ENCODE measurements at places on chromosomes 7 and 10.

DNA sequence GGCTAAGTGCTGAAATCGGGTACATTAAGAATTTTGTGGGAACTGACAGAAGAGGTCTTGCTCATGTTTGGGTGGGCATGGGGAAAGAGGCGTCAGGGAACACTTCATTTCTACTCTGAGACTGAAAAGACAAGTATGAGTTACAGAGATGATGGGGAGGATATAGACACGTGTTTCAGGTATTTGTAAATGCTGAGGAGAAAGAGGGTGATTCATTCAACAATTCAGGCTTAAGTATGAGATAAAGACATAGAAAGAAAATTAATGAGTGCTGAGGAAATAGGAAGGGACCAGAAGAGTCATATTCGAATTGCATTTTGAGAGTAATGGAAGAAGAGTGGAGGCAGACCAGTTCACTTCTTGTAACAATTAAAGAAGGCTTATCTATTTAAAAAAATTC lies 143.6 kb downstream of the HBP1 start:
- DNase-seq, result no peak

DNA sequence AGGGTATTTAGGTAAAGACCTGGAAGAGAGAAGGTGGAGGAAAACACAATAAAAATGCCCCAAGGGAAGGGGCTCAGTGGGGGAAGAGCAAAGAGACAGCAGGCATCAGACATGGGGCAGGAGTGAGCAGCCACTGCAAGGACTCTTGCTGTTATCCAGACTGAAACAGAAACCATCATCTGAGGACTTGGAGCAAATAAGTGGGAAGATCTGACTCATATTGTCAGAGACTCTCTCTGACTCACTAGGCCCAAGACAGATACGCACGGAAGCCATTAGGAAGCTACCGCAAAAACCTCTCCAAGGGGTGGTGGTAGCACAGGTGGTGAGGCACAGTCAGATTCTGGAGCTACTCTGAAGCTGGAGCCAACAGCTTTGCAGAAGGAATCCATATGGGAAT lies 110.7 kb downstream of the RNF32 start:
- DNase-seq, result peak; percentile 9

DNA sequence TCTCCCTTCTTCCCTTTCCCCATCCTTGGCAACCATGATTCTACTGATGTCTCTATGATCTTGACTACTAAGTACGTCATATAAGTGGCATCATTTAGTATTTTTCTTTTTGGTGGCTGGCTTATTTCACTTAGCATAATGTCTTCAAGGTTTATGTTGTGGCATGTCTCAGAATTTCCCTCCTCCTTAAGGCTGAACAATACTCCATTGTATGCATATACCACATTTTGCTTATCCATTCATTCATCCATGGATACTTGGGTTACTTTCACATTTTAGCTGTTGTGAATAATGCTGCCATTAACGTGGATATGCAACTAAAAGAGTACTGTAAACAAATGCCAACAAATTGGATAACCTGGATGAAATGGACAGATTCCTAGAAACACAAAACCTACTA lies 60.8 kb downstream of the BMPR1A start:
- DNase-seq, result no peak

- no peak for DNase-seq
These were observed 120.6 kb downstream of the SH3PXD2A start for GRCh38 chr10:103734731-103735130.

DNA sequence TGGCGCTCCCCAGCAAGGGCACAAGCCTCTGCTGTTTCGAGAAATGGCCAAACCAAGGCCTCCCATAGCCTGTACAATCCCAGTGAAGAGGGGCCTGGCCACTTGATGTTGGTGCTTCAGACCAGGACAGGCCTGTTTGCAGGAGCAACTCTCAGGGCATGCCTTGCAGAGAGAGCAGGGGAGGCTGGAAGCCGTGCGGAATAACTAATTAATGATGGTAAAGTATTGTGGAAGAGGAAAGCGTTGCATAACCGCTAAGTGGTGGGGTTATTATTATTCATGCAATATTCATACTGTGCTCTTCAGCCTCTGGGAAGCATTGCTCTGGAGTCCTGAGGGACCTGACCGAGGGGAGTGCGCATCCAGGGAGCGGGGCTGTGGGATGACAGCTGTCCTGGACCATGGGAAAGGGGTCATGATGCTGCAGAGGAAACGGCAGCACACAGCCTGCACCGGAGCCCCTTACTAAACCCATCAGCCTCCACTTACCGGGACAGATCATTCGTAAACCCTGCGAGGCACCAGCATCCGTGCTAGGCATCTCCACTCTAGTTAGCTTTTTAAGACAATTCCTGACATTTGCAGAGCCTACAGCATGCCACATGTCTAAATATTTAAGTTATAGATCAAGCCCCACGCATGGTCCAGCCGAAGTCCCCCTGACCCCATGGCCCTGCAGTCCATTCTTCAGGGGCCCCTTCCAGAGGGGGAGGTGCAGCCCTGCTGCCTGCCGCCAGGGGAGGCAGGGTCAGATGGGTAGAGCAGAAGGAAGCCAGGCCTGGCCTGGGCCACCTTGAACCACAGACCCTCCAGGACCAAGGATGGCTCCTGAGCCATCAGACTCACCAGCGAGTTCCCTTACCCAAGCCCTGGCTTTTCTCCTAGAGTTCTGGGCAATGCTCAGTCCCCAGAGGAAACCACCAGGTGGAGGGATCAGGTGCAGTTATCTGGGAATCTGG lies 11.6 kb downstream of the TMEM273 start:
- no peak for DNase-seq

- DNase-seq, result no peak
These were observed 29.2 kb downstream of the TRRAP start for GRCh38 chr7:98907570-98907969.

GRCh38 chr10:63414481-63415260 lies 51.1 kb downstream of the JMJD1C start:
- no peak for DNase-seq

GRCh38 chr10:86703176-86703575 lies 34.9 kb downstream of the LDB3 start:
- no peak for DNase-seq

GRCh38 chr10:68470300-68470699 lies 1.5 kb downstream of the DNA2 start:
- no peak for DNase-seq

GRCh38 chr7:67764289-67764688 lies 767.7 kb downstream of the TYW1 start:
- DNase-seq, result no peak

- DNase-seq, result no peak
These were observed 233.4 kb upstream of the SLC26A5 start for GRCh38 chr7:103679151-103680132.

- DNase-seq, result no peak
These were observed 280.4 kb downstream of the KCNMA1 start for GRCh38 chr10:77357185-77357584.

GRCh38 chr10:110074758-110075671 lies 67.2 kb downstream of the ADD3 start:
- no peak for DNase-seq

- DNase-seq, result no peak
These were observed 147.3 kb downstream of the NRCAM start for GRCh38 chr7:108308903-108309302.

GRCh38 chr7:121032645-121033460 lies 44.3 kb downstream of the CPED1 start:
- DNase-seq, result no peak

GRCh38 chr10:17872191-17873091 lies 63.3 kb downstream of the MRC1 start:
- no peak for DNase-seq

DNA sequence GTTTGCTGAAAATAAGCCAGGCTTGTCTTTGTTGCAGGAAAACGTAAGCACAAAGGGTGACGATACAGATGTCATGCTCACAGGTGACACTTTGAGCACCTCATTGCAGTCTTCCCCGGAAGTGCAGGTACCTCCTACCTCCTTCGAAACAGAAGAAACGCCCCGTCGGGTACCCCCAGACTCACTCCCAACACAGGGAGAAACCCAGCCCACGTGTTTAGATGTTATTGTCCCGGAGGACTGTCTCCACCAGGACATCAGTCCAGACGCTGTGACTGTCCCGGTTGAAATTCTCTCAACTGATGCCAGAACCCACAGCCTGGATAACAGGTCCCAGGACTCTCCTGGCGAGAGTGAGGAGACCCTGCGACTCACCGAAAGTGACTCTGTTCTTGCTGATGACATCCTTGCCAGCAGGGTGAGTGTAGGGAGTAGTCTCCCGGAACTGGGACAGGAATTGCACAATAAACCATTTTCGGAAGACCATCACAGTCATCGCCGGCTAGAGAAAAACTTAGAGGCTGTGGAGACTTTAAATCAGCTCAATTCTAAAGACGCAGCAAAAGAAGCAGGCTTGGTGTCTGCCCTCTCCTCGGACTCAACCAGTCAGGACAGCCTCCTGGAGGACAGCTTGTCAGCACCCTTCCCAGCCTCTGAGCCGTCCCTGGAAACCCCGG lies 18.3 kb upstream of the BHLHA15 start:
- no peak for DNase-seq

- no peak for DNase-seq
These were observed 415.3 kb upstream of the PRKCQ start for GRCh38 chr10:6995341-6995740.

- DNase-seq, result peak; percentile 25
These were observed 17.4 kb downstream of the PSPH start for GRCh38 chr7:56033671-56034432.

GRCh38 chr7:135792866-135793265 lies 44.3 kb upstream of the FAM180A start:
- DNase-seq, result no peak

DNA sequence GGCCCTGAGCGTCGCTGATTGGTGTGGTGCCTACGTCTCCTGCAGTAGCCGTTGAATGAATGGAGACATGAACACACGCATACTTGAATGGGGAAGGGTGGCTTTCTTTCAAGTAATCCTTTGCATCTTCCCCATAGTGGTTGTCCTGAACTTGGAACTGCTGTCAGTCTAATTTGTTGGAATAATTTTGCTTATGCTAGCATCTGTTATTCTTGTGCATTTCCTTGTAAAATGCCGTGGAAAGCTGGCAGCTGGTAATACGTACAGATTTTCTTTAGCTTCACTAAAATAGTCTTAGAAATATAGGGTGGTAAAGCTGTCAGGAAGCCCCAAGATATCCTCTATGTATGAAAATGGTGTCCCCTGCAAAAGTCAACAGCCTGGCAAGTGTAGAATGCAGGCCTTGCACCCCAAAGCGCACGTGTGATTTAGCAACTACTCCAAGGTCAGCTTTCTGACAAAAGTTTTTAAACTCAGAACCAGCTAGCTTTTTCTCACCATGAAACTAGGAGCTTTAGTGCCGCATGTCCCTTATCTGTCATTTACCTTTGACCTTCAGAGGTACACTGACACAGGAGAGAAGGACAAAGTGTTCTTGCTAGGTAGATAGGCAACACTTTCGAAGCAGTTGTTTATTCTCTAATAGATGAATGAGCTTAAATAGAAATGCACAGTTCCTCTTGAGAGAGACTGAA lies 70.8 kb downstream of the RBM33 start:
- DNase-seq, result no peak

DNA sequence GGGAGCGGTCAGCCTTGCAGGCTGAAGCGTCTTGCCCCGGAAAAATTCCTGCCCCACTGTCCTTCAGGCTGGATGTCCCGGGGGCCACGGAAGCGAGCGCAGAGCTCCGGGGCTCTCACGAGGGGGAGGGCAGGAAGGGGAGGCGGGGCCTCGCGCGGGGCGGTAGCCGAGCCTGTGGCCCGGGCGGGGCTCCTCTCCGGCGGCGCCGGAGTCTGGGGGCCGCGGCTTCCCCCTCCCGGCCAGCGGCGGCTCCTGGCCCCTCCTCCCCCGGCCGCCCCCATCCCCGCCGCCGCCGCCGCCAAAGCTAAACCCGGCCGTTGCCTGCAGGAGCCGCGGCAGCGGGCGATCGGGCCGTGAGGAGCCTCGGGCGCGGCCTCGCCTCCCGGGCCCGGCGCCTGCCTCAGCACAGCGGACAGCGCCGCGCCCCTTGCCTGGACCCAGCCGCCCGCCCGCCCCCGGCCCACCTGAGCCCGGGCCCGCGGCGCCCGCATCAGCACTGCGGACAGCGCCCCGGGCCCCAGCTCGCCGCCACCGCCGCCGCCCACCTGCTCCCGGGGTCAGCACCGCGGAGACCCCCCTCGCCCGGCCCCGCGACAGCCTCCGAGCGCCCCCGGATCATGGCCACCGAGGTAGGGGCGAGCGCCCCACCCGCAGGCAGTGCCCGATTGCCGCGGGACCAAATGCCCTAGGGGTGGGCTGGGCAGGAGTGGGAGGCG lies at the start of gene GOLGA7B:
TSS of gene GOLGA7B (plus strand) at position 157 of the 716 bp plus-strand sequence. CDS start at position 618, 461 bp downstream.
- no peak for DNase-seq

- no peak for DNase-seq
These were observed 48.1 kb downstream of the FAM13C start for GRCh38 chr10:59314268-59314667.

DNA sequence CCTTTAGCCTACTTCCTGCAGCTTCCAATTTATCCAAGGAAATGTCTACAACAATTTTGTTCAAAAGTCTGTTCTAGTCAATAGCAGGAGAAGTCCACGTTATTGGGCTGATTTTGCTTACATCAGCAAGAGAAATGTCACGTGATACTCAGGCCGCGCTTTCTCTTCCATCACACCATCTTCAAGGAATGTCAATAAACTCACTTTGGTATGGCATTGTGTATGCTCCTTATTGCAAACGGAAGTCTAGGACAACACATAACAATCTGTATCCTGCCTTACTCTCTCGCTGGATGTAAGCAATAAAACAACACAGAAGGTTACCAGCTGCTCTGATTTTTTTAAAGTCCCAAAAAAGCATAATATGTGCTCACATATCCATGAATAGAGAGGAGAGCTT lies 17.1 kb upstream of the STK17A start:
- DNase-seq, result no peak

- no peak for DNase-seq
These were observed 118.9 kb downstream of the OTUD1 start for GRCh38 chr10:23557777-23558176.

- DNase-seq, result no peak
These were observed 10.0 kb upstream of the SLC13A1 start for GRCh38 chr7:123209786-123210185.

DNA sequence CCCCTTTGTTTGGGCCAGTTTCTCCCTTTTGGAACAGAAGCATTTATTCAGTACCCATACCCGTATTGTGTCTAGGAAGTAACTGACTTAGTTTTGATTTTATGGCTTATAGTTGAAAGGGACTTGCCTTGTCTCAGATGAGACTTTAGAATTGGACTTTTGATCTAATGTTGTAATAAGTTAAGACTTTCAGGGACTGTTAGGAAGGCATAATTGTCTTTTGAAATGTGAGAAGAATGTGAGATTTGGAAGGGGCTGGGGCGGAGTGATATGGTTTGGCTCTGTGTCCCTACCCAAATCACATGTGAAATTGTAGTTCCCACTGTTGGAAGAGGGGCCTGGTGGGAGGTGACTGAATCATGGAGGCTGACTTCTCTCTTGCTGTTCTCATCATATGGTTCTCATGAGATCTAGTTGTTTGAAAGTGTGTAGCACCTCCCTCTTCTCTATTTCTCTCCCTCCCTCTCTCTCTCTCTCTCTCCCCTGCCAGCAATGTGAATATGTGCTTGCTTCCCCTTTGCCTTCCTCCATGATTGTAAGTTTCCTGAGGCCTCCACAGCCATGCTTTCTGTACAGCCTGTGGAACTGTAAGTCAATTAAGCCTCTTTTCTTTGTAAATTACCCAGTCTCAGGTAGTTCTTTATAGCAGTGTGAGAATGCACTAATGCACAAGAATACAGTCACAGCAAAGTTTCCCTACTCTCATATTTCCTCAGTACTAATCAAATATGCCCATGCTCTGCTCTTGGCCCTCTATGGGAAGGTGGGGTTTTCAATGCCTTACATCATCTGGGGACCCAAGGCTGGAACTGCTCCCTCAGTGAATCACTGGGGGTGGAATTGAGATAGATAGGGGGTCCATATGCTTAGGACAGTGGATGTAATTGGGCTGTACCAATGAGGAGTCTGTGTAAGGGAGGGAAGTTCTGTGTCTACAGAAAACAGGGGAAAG lies 17.2 kb upstream of the AKR1C1 start:
- no peak for DNase-seq

GRCh38 chr7:111081546-111082267 lies 9.2 kb upstream of the LRRN3 start:
- DNase-seq, result no peak

Data from stimulated activated CD4-positive, alpha-beta T cell treated with anti-CD3 and anti-CD28 coated beads, Interleukin-1b, Interleukin-23, amount 100 ng/mL, for 1 hour (primary cell).